HAP-1 (cell line): ENCODE measurements at places on chromosomes 12 and 14.

DNA sequence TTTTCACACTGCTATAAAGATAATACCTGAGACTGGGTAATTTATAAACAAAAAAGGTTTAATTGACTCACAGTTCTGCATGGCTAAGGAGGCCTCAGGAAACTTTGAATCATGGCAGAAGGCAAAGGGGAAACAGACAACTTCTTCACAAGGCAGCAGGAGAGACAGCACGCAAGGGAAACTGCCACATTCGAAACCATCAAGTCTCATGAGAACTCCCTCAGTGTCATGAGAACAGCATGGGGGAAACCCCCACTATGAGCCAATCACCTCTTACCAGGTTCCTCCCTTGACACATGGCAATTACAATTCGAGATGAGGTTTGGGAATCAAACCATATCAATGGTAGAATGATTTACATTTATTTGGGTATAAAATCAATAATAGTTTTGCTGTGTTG is 558.5 kb downstream of the TMTC2 start:
- DNase-seq, result no peak

- DNase-seq, result peak; percentile 21
Measured at GRCh38 chr14:66709291-66709690, 201.3 kb downstream of the GPHN start.

DNA sequence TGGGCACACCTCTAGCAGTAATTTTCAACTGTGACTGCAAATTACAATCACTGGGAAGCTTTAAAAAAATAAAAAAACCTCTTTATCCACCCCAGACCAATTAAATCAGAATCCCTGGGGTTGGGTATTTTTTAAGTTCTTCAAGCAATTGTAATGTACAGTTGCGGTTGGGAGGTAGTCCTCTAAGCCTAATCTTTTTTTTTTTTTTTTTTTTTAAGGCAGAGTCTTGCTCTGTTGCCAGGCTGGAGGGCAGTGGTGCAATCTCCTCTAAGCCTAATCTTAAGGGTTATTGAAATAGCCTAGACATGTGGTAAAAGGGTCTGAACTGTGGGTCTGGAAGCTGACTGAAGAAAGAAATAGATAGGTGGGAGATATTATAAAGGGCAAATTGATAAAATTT is 230.5 kb downstream of the AKAP6 start:
- DNase-seq, result peak; percentile 92

DNA sequence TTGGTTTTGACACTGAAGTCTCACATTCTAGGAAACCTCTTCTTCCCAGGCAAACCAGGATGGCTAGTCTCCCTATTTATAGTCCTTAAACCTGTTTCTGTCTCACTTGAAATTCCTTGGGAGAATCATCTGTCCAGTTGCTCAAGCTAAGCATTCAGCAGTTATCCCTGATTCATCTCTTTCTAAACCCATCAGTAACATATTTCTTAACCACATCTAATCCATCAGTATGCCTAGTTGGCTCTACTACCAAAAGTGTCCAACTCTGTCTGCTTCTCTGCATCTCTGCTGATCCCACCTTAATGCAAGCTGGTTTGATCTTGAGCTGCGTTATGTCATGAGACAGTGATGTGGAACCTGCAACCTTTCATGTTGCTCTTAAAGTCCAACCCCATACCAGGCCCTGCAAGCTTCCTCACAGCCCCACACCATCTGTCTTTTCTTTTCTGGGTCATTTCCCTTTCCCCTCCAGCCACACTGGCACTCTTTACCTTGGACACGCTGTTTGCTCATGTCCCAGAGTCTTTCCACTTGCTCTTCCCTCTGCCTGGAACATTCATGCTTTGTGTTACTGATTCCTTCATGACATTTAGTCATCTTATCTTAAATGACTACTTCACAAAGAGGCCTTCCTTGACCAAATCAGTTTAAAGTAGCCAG is 380.8 kb upstream of the RGS6 start:
- no peak for DNase-seq

GRCh38 chr12:19946550-19946949 is 421.8 kb upstream of the PDE3A start:
- DNase-seq, result no peak

DNA sequence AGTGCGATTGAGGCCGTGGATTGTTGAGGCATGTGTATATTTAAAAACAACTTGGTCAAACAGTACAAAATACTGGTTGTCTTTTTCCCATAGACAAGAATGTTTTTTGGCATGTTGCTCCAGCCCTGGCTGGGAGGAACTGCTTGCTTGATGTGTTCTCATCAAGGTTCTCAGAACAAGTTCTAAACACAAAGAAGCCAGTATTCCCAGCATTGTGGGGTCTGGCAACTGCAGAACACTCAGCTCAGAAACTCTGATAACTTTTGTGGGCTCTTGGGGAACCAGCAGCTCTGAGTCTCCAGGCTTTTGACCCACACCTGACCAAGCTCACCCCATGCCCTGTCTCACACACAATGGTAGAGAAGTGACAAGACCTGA is 27.1 kb upstream of the DICER1 start:
- DNase-seq, result no peak
